RPMI7951 (cell line): ENCODE measurements at places on chromosomes 3 and 15.

- DNase-seq, result no peak
Observed at GRCh38 chr3:59685432-59685831, 635.6 kb upstream of the CFAP20DC start.

- no peak for DNase-seq
Observed at GRCh38 chr3:114417265-114417664, 123.4 kb downstream of the TIGIT start.

- DNase-seq, result no peak
Observed at GRCh38 chr3:73592154-73593144, 32.3 kb downstream of the PDZRN3 start.

GRCh38 chr3:66037986-66038369 lies 740 bp downstream of the MAGI1 start:
- DNase-seq, result no peak

DNA sequence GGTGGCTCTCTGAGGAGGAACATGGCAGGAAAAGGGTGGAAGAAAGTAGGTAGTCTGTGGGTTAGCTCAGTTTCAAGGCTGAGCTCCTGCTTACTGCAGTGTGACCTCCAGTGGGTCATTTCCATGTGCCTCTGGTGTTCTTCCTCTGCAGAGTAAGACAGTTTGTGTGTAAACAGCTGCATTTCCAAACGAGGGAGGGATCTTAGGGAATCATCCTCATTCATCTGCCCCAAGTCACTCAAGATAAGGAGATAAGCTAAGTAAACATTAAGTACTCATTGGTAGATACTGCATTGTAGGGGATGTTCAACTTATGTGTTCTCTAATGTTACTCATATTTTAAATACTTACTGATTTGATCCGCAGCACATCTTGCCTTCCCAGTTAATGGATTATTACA lies 83.6 kb downstream of the CLSTN2 start:
- DNase-seq, result no peak

GRCh38 chr15:61229883-61230180 lies 730 bp upstream of the RORA start:
- DNase-seq, result no peak

- DNase-seq, result no peak
Observed at GRCh38 chr3:73447111-73447510, 177.6 kb downstream of the PDZRN3 start.

- no peak for DNase-seq
Observed at GRCh38 chr3:143383421-143383820, 263.9 kb downstream of the CHST2 start.

- no peak for DNase-seq
Observed at GRCh38 chr3:19272296-19272695, 124.0 kb downstream of the KCNH8 start.

- DNase-seq, result no peak
Observed at GRCh38 chr3:59688636-59689035, 638.8 kb upstream of the CFAP20DC start.
